Cerebellum (tissue), 4 donors: ENCODE measurements at places on chromosomes 3 and 15. TPM values are rescaled to one million over a fixed set of nuclear protein-coding genes. Genes with fewer than 3 reads are reported as not detected.

GRCh38 chr3:192861972-192862371, 55.7 kb downstream of the MB21D2 start:
- no peak for DNase-seq

ZNF80 gene
- total RNA-seq, result 0.09 TPM

DNA sequence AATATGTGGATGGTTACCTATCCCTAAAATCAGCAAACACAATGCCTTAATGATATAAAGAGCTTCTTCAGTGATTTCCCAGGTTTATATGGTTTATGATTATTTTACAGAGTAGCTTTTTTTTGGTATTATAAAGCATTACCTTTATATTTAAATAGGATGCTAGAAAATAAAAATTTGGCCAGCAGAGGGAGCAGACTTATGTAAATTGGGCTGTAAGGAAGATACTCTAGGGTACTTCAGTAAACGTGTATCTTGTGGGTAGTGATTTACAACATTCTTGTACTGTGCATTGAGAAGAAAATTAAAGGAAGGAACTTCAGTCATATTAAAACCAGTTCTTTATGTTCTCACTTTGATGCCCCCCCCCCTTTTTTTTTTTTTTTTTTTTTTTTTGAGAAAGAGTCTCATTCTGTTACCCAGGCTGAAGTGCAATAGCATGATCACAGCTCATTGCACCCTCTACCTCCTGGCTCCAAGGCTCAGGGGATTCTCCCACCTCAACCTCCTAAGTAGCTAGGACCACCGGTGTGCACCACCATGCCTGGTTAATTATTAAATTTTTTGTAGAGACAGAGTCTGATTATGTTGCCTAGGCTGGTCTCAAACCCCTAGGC, 167.9 kb downstream of the BBX start:
- peak; percentile 38 for DNase-seq

DNA sequence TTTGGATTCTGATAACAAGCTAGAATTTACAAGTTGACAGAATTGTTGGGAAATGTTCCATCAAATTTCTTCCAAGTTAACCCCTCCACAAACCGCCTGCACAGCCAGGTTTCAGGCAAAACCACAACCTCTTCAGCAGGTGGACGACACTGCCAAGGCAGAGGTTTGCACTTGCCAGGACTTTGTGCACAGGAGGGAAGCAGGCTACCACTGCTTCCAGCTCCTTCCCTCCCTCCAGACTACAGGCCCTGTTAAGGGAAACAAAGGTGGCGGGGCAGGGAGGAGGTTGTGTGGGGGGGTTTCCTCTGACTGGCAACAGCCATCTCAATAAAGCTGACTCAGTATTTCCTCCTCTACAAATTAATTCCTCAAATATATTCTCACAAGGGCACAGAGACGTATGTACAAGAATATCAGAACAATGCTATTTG, 42.2 kb downstream of the TBC1D2B start:
- DNase-seq, result no peak

DNA sequence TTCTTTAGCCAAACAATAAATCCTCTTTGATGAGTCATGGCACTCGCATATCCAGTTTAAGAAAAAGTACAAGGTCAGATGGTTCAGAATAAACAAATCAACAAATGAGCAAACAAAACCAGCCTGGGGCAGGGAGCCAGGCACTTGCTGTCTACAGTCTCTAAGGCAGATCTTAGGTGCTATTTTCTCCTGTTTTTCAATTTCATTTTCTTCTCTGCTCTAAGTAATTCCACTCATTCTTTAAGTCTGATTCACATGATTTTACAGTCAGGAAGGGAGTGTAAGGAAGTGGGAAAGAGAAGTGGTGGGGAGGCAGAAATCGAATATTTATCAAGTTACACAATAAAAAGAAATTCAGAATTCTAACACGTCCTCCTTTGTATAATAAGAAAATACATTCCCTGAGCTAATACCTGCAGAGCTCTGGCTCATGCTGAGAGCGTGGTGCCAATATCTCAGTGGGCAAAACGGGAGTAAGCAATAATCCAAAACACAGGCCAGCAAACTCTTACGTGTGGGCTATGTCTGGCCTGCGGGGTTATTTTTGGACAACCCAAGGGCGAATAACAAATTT, 298.6 kb downstream of the ADAMTS17 start:
- no peak for DNase-seq

- peak; percentile 54 for DNase-seq
Observed at GRCh38 chr3:49609314-49609713, 55.0 kb downstream of the BSN start.

- no peak for DNase-seq
Observed at GRCh38 chr3:60542995-60543394, 708.3 kb downstream of the FHIT start.

GRCh38 chr3:33211444-33211843, 7.2 kb downstream of the SUSD5 start:
- DNase-seq, result no peak
